BJ (cell line): ENCODE measurements at places on chromosomes 7 and 10.

GRCh38 chr10:110651044-110651958 lies 7.2 kb downstream of the RBM20 start:
- peak; percentile 85 for DNase-seq

- no peak for DNase-seq
Observed at GRCh38 chr7:51356849-51357516, 40.4 kb upstream of the COBL start.

DNA sequence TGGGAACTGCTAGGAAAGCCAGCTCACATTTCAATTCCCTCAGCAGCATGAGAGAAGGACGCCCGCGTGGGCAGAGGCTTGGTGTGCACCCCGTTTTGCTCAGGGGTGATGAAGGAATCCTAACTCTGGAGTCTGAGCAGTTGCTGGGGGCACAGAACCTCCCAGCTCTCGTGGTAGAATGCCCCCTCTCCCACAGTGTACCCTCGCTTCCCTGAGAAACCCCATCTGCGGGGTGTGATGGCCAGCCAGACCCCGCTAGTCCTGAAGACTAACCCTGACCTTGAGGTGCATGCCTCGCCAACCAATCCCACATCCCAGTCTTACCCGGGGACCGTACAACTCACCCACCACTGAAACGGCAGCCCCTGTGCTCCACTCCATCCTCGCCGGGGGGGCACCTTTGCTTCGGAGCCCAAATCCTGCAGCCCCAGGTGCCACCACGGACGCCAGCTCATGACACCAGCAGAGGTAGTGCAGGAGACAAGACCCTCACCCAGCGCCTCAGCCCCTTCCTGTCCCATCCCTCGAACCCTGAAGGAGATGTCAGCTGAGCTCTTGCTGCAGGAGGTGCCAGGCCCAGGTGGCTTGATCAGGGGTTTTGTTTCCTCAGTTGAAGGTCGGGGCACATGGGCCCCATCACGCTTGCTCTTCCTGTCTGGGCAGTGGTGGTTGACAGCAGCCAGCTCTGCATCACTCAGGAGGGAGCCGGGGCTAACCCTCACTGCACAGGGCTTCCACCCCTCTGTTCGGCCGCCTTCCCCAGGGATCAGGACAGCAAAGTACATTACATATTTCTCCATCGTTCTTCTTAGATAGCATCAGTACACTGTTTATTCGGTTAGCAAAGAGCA lies 236.5 kb downstream of the MGMT start:
- DNase-seq: no peak

DNA sequence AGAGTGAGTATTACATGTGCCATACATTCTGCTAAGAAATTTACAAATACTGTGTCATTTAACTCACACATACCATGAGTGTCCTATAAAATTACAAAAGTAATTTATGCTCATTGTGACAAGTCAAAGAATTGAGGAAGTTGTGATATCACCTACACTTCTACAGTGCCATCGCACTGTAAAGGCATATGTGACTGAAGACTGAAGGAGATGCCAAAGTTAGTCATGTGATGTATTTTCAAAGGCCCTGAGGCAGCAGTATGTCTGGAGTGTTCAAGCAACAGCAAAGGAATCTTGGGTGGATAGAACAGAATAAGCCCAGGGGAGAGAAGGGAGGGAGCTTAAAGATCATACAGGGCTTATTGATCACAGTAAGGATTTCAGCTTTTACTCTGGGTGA lies 176.8 kb downstream of the WNT2 start:
- no peak for DNase-seq

GRCh38 chr7:41964849-41965745 lies 262.2 kb upstream of the INHBA start:
- DNase-seq: no peak

- no peak for DNase-seq
Observed at GRCh38 chr7:111852081-111852480, 289.8 kb upstream of the IMMP2L start.

DNA sequence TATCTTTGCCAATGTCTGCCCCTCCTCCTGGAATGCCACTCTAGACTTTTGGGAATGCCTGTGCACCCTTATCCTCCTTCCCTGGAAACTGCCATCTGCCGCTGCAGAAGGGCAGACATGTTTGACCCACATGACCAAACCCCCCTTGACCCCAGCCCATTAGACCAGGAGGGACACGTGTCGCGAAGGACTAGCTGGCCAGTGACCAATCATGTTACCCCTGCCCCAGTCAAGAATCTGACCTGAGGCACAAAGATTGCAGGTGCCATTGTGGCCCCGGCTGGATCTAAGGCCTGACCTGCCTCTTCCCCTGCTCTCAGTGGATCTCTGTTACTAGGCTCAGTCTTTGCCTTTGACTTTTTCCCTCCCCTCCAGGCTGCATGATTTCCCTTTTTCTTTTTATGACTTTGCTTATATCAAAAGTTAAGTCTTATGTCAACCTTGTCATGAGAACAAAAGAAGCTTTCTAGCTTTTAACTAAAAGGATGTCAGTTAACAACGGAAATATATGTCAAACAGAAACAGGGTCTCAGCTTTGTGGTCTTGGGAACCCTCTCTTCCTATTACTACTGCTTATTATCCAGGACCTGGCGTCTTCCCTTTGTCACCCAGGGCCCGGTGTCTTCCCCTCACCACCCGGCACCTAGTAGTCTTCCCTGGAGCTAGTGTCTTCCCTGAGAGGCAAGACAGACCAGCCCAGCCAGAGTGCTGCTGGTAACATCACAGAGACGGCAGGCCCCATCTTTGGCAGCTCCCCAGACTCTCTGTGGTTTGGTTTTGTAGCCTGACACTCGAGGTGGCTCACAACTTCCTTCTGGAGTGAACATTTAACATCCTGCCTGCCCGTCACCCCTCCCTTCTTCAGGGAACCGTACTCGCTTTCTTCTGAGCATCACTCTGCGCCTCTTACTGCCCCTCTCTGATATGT lies 24.4 kb upstream of the PPIF start:
- DNase-seq: no peak

GRCh38 chr10:35465673-35466072 lies 129.4 kb downstream of the CCNY start:
- no peak for DNase-seq

DNA sequence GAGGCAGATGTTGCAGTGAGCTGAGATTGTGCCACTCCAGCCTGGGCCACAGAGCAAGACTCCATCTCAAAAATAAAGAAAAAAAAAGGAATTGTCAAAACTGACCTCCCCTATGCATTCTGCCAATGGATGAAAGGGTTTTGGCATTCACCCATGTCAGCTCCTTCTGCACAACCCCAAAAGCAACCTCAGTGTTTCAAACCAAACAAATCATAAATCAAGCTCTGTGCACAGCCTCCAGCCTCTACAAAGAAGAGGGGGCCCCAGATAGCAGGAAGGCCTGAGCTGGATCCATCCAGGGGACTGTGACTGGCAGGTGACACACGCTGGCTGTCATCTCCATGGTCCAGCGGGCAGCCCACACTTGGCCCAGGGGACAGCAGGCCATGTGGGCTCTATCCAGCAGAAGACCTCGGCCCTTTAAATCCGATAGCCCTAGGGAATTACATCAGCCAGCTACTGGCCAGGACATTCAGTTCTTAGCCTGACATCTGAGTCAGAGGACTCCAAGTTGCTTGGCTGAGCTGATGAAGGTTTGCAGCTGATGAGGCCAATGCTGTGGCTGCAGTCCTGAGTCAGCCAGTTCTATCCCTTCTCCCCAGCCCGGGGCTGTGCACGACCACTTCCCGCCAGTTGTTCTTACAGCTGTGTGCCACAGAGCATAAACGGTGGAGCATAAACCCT lies 52.0 kb upstream of the FIGNL1 start:
- peak; percentile 47 for DNase-seq

GRCh38 chr7:44278451-44279161 lies 46.8 kb downstream of the CAMK2B start:
- no peak for DNase-seq

- DNase-seq: no peak
Observed at GRCh38 chr7:83504330-83504729, 144.6 kb downstream of the SEMA3E start.

DNA sequence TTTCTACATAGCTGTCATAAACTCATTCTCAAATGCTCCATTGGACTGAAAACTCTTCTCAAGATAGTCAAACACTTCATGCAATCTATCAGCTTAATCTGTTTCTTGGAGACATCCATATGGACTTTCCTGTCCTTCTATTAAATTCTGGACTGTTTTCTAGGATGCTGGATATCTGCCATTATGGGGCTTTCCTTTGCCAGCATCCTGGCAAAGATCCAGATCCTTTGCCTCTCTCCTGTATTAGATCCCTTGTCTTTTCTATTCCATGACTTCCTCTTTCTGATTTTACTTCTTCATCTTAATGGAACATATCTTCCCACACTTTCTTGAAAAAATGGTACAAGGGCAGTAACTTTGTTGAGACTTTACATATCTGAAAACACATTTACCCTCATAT lies 35.9 kb upstream of the SKAP2 start:
- DNase-seq: no peak

GRCh38 chr10:92244796-92245195 lies 46.1 kb downstream of the CPEB3 start:
- no peak for DNase-seq

DNA sequence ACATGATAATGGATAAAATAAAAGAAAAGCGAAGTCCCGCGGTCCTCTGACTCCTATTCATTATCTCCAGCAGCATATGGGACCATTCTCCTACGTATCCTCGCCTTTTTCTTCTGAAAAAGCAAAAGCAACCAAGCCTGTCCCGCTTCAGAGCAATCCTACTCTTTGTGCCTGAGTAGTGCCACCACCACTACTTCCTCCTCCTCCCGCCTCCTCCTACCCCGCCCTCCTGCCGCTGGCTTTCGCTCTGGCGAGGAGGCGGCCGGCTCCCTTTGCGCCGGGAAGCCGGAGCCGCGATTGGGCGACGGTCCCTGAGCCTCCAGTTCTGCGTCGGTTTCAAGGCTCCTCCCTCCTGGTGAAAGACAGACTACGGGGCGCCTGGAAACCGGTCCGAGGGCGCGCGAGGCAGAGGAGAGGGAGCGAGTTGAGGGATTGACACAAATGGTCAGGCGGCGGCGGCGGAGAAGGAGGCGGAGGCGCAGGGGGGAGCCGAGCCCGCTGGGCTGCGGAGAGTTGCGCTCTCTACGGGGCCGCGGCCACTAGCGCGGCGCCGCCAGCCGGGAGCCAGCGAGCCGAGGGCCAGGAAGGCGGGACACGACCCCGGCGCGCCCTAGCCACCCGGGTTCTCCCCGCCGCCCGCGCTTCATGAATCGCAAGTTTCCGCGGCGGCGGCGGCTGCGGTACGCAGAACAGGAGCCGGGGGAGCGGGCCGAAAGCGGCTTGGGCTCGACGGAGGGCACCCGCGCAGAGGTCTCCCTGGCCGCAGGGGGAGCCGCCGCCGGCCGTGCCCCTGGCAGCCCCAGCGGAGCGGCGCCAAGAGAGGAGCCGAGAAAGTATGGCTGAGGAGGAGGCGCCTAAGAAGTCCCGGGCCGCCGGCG lies at the start of gene FZD1:
FZD1 (plus strand) TSS at position 388 of the 878 bp plus-strand sequence; CDS start at position 836, 448 bp downstream.
- DNase-seq: peak; percentile 87

DNA sequence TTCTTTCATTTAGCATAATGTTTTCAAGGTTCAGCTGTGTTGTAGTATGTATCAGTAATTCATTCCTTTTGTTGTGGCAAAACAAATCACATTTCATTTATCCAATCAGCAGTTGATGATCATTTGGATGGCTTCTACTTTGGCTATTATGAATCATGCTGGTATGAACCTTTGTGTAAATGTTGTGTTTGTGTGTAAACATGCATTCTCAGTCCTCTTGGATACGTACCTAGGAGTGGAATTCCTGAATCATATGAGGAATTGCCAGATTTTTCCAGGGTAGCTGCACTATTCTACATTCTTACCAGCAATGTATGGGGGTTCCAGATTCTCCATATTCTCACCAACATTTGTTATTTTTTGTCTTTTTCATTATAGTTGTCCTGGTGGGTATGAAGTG lies 578.5 kb upstream of the MKI67 start:
- DNase-seq: no peak

DNA sequence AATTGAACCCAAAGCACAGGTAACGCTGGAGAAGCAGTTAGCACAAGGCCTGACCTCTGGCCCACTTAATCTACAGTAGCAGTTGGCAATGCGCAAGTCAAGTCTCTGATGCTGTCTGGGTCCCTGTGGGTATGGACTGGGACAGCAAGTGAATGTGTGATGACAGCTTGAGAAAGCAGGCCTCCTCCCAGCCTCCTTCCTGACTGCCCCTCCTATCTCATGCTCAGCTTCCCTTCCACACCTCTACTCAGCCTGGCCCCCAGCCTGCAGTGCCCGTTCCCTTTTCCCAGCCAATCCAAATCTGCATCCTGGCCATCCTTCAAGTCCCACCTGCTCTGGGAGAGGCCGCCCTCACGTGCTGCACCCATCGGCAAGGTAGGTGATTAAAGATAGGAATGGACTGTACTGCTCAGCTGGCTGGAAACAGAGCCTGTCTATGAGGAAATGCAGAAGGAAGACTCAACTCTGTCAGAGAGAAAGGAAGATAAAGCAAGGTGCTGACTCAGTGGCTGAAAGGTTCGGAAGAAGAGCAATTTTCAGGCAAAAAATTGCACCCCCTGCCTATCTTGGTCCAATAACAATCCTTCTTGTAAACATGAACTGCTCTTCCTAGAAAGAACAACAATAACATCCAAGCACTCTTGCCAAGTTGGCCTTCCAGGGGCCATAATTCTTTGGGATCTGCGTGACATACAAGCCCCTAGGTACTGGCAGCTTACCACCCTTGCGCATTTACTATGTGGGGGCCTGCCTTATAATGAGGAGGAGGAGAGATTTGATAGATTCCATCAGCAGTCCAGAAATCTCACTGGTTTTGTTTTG lies 16.6 kb upstream of the FGFR2 start:
- DNase-seq: no peak

DNA sequence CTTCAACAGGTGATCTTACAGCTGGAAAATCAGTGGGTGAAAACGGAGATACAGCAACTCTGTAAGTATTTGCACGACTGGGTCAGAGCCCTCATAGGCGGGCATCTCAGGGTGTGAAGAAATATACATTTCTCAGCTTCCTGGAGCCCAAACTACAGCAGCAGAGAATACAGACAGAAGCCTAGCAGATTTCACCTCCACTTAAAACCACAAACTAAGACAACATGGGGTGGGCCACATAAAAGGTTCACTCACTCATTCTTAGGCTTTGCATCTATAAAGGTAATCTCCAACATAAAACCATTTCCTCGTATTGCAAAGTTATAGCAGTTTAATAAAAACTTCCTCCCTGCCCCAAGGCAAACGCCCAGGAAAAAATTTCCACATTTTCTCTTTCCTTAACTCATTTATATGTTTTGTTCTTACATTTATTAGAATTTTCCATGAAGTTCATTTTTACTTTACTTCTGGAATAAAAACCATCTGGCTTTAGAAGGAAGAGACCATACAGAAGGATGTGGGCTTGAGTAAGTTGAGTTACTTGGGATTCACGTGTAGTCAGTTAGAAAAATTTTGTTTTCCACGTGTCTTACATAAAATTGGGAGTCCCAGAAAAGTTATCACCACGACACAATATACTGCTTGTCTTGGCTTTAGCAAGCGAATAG lies 327.1 kb downstream of the FRMD4A start:
- no peak for DNase-seq

DNA sequence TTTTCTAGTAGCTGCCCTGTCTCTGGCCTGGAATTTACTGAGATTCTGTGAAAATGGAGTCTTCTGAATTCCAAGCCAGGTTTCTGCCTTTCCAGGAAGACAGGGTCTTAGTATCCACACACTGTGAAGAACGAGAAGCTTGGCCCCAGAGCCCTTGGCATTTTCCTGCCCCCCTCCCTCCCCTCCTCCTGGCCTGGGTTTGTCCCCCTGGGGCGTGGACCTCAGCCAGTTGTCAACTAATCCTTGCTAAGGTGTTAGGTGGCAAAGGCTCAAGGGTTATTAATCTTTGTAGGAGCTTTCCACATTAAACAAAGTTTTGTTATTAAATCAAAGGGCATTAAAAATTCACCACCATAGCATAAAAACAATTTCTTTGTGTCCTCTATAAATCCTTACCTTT lies 329.5 kb downstream of the RNLS start:
- DNase-seq: no peak
